ENCODE measurements at places on chromosomes 2 and 18.

DNA sequence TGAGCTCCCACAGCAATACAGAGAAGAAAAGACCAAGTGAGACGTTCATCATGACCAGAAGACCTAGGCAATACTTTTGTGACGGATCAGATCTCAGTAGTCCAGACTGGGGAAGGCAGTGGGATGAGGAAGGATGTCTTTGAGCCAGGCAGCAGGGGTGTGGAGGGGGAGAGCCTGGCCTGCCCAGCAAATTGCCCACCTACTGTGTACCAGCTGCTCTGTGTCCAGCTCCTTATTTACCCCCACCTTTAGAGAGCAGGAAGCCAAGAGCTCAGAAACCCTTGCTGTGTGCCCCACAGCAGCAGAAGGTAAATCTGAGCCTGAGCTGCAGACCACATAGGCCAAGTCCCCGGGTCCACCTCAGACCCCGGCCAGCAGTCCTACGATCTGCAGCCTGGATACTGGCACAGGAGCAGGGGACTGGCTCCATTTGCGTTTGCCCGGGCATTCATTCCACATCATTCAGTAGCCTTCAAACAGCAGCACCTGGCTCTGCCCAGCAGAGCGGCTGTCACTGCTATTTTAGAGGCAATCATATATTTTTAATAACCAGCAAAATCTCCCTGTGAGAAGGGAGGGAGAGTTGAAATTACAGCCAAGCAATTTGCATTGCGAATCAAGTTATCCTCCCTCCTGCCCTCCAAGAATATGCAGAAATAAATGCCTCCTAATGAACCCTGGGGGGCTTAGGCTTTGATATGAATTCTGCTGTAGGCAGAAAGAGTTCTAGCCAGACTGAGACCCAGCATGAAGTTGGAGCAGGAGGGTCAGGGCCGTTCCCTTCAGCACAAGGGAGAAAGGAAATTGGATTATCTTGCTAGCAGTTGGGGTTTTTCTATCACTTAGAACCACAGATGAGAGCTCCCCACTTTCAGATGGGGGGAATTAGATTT is 110.0 kb upstream of the FZD7 start:
- no peak for DNase-seq

GRCh38 chr2:64273524-64274398 is 129.5 kb upstream of the PELI1 start:
- DNase-seq = peak; percentile 83

- DNase-seq = no peak
These were observed 24.4 kb downstream of the CCDC148 start for GRCh38 chr2:158432117-158432516.

GRCh38 chr2:10599089-10599488 is 90.7 kb downstream of the NOL10 start:
- DNase-seq = no peak

- no peak for DNase-seq
These were observed 72.2 kb downstream of the HNMT start for GRCh38 chr2:138036522-138036921.
